ENCODE measurements at places on chromosomes 5 and 9.

DNA sequence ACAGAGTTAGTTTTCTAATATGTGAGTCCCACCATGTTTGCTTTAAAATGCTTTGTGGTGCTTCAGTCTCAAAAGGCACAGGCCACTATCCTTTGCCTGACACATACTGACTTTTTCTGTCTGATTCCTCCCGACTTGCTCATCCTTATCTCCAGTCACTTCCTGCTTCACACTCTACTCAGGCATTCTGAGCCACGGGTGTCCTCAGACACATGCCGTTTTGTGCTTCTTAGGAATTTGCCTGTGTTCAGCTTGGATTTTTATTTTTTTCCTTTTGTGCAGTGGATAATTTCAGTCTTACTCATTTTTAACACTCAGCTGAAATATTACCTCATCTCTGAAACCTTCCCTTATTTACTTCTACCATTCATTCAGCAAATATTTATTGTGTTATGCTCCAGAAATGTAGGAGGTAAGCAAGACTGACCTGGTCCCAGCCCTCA, 54.1 kb downstream of the MAN2A1 start:
- H3K4me3 ChIP-seq, result no peak overlapping the region
- H3K4me1 ChIP-seq, result peaks cover 56% of the 10 kb centered on the region
- no peaks in the 10 kb centered on the region for H3K27me3 ChIP-seq
- no peak for DNase-seq
- H3K36me3 ChIP-seq, result peaks cover 13% of the 10 kb centered on the region
- no peak overlapping the region for H3K27ac ChIP-seq

DNA sequence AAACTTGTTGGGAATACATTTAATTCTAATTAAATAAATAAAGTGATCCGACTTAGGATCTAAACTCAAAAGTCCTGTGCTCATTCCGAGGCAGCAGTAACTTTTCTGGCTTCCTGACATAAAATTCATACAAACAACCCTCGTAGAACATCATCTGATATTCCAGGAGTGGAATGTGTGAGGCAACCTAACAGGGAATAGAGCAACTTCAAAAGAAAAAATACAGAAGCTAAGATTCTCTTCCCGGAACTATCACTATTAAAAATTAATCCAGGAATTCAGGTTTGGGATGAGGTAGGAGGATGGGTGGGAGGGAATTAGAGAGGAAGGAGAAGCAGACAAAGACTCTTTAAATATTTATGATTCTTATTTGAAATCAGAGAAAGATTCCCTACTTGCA, 32.9 kb upstream of the TRIO start:
- peaks cover 17% of the 10 kb centered on the region for H3K4me1 ChIP-seq
- DNase-seq, result no peak
- no peaks in the 10 kb centered on the region for H3K36me3 ChIP-seq
- peak overlapping the region; percentile 3 for H3K27ac ChIP-seq
- H3K4me3 ChIP-seq, result no peak overlapping the region

DNA sequence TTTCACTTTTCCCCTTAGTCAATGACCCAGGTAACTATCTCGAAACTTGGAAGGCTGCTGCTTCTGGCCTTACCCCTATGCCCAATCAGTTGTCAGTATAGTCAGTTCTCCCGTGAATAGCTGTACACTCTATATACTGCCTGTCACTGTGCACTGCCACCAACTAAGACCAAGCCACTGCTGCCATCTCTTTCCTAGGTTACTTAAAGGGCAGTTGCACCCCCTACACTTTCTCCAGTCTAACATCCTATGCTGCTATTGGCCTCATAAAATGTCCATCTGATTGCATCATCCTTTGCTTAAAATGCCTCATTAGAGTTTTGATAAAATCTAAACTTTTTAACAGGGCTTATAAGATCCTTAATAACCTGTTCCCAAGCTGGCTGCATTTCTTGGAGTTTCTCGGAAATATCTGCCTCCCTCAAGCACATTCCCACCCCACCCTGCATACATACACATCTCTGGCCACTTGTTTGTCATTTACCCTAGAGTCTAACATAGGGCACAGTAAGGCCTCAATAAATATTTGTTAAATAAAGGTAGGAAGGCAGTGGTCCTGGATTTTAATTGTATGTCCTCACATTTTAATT, 32.8 kb upstream of the TNFAIP8 start:
- peak overlapping the region; percentile 3 for H3K4me3 ChIP-seq
- H3K4me1 ChIP-seq, result peaks cover 97% of the 10 kb centered on the region
- no peaks in the 10 kb centered on the region for H3K27me3 ChIP-seq
- H3K27ac ChIP-seq, result peak overlapping the region; percentile 63
- DNase-seq, result no peak

DNA sequence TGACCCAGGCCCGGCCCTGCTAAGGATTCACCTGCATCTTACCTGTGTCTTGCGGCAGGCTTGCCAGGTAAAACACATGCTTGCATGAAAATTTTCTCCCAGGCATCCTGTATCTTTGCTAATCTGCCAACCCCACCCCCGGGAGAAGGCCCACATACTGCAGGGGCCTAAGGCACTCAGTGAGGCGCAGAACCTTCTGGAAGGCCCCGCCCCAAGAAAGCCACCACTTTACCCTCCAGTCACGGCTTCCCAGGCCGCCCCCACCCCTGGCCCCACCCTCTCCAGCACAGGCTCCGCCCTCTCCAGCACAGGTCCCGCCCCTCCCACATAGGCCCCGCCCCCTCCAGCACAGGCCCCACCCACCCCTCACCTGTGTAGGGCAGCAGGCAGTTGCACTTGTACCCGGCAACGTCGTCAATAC, 29.8 kb upstream of the SEC16A start:
- no peaks in the 10 kb centered on the region for H3K4me1 ChIP-seq
- no peak for DNase-seq
- H3K36me3 ChIP-seq, result peaks cover under 1% of the 10 kb centered on the region

DNA sequence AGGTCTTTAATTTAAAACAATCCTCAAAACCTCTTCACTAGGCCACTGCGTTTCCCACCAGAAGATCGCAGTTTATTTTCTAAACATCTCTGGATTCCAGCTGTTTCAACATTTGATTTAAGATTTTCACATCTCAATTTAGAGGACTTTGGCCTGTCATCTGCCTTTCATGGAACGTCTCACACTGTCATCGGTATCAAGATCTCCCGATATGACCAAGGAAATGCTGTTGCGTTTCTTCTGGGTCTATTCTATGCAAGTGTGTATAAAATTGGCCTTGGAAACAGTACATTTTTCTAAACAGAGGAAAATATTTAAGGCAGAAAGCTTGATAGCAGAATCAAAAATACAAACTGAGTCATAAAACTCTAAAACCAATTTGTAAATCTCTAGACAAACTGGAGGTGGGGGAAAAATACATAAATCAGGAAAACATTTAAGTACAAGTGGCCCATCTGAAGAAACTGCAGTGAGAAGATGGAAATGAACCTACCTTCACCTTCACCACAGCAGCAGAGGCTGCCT, 53.6 kb upstream of the SIMC1 start:
- no peak overlapping the region for H3K27ac ChIP-seq
- no peak for DNase-seq
- H3K4me3 ChIP-seq, result no peak overlapping the region
- peaks cover 3% of the 10 kb centered on the region for H3K27me3 ChIP-seq
- H3K4me1 ChIP-seq, result no peaks in the 10 kb centered on the region
- no peaks in the 10 kb centered on the region for H3K36me3 ChIP-seq

DNA sequence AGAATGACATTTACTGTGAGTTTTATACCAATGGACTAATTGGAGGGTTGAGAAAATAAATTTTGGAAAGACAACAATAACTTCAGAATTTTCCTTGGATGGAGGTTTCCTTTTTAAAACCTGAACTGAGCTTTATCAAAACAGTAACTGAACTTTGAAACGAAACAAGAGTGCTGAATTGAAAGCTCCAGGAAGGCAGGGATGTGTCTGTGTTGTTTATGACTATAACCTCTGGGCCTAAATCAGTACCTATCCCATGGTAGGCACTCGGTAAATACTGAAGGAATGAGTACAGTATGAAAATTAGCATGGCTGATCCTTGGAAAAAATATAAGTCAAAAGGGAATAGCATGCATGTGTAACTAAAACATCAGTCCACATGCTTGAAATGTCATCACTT, 93.9 kb downstream of the GHR start:
- H3K36me3 ChIP-seq, result no peaks in the 10 kb centered on the region
- H3K27me3 ChIP-seq, result peaks cover 4% of the 10 kb centered on the region
- H3K4me3 ChIP-seq, result no peak overlapping the region

- peaks cover 2% of the 10 kb centered on the region for H3K27me3 ChIP-seq
- H3K27ac ChIP-seq, result no peak overlapping the region
- H3K36me3 ChIP-seq, result no peaks in the 10 kb centered on the region
- no peak overlapping the region for H3K4me3 ChIP-seq
Observed at GRCh38 chr5:96381526-96381925, 51.5 kb downstream of the PCSK1 start.
